Epithelial cell of prostate (primary cell): ENCODE measurements at places on chromosomes 2 and 18.

DNA sequence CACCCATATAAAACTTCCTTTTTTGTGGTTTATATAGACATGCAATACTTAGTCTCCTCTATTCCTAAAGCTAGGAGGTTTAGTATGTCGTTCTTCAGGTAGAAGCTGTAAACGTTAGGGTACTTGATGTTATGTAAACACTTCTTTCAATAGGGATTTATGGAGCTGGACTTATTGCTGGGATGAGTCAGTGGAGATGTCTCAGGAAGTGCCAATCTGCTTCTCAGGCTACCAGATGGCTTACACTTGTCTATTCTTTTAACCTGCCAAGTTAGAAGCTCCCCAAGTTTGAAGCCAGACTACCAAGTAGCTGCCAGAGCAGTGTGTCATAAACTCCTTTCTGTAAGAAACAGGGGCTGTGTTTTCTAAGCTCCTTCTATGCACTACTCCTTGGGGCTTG is 756.5 kb upstream of the LRRTM1 start:
- no peak for DNase-seq

DNA sequence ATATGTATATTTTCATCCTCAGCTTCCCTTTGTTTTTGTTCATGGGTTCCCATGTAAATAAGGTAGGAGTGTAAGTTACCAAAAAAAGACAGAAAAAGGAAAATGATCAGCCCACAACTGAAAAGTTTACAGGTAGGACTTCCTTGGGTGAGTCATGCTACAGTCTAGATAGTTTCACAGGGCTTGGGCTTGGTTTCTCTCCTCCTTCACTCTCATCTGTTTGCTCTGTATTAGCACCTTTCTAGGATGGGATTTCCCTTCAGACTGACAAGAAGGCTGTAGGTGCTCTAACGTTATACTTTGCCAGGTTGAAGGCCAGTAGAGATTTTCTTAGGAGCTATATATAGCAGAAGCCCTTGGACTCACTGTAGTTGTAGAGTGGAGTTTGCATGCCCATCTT is 57.9 kb downstream of the FAM171B start:
- DNase-seq: no peak

- DNase-seq: no peak
Measured at GRCh38 chr2:177717831-177718618, 325.5 kb downstream of the AGPS start.

- DNase-seq: no peak
Measured at GRCh38 chr18:63646936-63647335, 2.9 kb upstream of the SERPINB4 start.

DNA sequence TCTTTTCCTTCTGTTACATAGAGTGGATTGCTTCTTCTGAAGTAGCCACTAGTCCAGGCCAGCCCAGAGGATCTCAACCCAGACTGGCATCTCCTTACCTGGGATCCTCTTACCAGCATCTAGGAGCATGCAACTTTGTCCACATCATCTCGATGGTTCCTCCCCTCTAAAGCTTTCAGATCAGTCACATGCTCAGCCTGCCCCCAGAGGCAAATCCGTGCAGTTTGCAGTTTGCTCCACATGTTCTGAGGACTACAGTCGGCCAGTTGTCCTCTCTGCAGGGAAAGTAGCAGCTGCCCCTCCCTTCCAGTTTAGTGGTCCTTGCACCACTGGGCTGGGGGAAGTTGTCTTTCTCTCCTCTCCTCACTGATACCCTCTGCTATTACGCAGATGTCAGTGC is 259.8 kb upstream of the APCDD1 start:
- DNase-seq: no peak

DNA sequence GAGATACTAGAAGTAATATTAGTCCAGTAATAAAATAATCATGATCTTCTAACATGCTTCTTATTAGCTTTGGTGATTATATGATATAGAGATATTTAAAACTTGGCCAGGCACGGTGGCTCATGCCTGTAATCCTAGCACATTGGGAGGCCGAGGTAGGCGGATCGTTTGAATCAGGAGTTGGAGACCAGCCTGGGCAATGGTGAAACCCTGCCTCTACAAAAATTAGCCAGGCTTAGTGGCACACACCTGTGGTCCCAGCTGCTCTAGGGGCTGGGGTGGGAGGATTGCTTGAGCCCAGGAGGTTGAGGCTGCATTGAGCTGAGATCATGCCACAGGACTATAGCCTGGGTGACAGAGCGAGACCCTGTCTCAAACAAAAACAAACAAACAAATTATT is 87.0 kb downstream of the WDR7 start:
- no peak for DNase-seq

GRCh38 chr2:96955762-96956161 is 30.6 kb downstream of the FAM178B start:
- DNase-seq: no peak

DNA sequence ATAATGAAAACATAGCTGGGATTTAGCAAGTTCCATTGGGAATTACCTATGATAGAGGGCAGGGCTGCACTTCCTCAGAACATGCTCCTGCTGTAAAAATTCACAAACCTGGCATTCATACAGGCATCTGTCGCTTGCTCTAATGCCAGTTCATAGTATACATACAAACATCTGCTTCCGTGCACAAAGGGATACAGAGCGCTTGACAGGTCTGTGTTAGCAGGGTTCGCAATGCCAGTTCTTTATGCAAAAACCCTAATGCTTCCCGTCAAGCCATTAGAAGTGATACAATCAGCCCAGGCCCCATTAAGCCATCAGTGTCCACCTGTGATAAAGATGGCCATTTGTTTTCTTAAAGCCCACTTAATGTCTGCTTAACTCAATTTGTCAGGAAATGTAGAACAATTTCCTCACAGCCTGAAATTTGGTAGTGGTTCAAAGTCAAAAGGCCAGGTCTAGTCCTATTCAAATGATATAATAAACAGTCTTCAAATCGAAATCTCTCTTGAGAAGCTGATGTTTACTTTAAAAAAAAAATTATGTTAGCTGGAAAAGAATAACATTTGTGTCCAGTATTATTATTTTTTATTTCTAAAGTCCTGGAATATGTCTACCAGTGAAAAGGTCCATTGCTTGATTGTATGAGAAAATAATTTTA is 556.3 kb downstream of the ARHGAP15 start:
- no peak for DNase-seq

- DNase-seq: no peak
Measured at GRCh38 chr18:35549564-35549963, 32.0 kb upstream of the GALNT1 start.

DNA sequence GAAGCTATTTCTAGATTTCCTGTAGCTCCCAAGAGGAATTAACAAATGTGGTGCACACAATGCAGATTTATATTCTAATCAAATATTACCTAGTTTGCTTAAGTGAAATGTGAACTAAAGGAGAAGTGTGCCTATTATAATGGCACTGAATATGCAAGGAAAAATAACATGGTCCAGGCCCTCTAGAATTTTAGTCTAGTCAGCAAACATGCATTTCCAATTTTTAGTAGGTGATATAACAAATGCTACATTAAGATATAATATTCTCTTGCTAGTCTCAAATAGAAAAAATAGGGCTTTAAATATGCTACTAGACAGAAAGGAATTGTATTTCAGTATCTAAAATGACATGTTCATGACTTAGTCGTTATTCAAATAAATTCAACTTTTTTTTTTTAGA is 689.5 kb downstream of the TMEM182 start:
- DNase-seq: no peak

DNA sequence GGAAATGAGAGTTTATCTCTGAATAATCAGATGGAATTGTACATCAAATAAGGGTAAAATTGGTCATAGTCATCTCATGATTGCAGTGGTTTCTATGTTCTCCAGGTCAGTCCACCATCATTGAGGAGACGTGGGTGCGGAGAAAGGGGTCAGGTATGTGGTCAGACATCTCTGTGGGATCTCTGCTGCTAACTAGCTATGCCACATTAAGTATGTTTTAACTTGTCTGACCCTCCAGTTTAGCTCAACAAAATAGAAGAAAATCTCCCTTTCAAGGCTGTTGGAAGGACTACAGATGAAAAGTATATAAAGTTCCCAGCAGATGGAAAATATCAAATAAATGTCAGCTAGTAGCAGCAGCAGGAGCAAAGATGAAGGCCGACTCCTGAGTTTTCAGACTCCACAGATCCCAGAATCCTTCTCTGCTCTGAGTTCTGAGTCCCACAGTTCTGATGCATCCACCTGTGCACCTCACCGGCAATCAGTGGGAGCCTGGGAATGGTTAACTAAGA is 106.6 kb upstream of the CYP1B1 start:
- no peak for DNase-seq

- DNase-seq: no peak
Measured at GRCh38 chr2:219997341-219997851, 370.0 kb downstream of the SLC4A3 start.

DNA sequence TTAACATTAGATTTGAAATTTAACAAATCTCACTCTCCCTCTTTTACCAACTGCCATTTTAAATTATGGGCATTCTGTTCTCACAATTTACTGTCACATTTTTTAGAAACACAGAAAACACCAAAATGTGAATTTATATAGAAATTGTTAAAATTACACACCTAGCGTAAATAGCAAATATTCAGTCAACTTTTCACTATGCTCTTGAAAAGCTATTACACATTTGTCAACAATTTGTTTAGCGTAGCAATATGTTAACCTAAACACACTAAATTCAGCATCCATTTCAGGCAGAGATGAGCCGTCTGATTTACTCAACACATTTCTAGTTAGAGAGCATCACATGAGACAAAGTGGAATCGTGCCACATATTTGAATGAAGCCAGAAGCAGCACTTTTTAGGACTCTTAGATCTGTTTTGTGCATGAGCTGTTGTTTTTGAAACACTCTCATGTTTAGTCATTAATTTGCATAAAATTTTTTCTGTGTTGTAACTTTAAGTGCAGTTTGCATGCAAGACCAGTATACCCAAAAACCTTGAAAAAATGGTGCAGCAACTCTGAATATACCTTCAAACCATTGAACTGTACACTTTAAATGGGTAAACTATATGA is 8.2 kb downstream of the TTC32 start:
- DNase-seq: no peak

DNA sequence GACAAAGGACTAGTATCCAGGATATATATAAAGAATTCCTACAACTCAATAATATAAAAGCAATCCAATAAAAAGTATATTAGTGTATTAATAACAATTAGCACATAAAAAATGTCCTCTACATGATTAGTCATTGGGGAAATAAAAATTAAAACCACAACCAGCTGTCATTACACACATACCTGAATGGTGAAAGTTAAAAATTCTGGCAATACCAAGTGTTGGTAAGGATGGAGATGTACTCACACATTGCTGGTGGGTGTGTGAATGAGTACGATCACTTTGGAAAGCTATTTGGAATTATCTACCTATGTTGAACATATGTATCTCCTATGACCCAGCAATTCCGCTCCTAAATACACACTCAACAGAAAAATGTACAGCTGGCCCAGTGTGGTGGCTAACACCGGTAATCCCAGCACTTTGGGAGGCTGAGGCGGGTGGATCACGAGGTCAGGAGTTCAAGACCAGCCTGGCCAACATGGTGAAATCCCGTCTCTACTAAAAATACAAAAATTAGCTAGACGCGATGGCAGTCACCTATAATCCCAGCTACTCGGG is 14.3 kb upstream of the NOL10 start:
- no peak for DNase-seq

- no peak for DNase-seq
Measured at GRCh38 chr2:54063967-54064535, 51.4 kb upstream of the ACYP2 start.

DNA sequence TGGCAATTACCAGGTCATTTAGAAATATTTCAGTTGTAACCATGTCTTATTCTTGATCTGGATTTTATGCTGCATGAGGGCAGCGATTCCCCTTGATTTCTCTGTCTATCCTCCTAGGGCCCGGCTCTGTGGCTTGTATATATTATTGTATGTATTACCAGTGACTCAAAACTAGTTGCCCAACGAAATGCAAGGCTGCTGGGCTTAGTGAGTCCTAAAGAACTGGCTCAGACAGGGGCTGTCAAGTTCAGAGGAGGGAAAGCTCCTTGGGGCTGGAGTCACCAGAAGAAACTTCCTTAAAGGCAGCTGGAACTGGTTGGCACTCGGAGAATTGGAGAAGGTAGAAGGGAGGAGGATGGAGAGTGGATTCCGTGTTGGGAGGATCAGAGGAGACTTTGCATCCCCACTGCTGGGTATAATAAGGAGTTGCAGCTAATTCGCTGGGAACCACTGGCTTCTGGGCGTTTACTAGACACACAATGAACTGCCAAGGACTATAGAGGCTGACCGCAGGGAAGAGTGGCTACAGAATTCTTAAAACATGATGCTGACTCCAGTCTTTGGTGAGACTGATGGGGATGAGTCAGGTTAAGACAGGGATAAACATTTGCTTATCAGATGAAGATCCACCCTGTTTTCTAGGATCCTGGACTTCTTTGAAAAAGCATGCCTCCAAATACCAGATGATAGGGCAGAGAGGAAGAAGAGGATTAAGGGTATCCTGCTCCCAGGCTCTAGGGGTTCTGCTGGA is 104.3 kb downstream of the PRKCE start:
- no peak for DNase-seq

- no peak for DNase-seq
Measured at GRCh38 chr18:9663377-9663776, 44.7 kb upstream of the RAB31 start.

DNA sequence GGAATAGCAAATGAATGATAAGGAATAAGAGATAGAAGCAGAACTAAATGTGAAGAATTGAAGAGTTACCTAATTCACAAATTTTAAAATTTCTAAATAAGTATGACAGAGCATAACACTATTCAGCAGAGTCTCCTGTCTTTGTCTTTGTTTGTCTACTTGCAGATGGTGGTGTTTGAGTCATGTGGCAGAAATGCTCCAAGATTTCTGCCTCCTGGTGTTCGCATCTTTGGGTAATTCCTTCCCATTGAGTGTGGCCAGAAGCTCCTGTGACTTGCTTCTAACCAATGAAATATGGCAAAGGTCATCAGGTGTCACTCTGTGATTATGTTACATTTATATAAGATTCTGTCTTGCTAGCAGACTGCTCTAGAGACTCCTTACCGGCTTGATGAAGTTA is 45.6 kb upstream of the GALNT3 start:
- DNase-seq: no peak

DNA sequence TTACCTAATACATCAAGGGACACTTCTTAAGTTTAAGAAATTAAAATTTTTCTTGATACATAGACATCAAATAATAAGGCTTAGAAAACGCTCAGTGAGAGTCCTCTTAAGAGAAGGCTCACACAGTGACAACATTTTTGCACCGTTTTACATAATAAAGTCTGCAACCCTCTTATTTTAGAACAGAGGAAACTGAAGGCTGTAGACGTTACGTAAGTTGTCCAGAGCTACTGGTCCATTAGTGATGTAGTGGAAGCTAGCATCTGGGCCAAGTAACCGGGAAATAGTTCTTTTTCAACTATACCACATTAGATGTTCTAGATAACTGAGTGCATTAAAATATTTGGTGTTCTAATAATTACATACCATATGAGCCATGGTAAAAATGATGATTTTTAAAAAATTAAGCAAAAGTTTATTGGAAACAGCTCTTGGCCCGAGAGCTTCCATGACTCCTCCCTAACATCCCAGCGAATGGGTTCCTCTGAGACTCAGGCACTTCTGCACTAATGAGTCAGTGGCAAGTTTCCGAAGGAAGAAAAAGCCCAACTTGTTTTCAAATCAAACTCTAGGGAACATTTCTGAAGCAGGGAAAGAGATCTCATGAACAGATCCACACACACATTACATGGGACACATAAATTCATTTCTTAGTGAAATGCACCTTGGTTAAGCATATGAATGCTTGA is 232.6 kb upstream of the PXDN start:
- DNase-seq: no peak
